ENCODE measurements at places on chromosomes 16 and 17.

DNA sequence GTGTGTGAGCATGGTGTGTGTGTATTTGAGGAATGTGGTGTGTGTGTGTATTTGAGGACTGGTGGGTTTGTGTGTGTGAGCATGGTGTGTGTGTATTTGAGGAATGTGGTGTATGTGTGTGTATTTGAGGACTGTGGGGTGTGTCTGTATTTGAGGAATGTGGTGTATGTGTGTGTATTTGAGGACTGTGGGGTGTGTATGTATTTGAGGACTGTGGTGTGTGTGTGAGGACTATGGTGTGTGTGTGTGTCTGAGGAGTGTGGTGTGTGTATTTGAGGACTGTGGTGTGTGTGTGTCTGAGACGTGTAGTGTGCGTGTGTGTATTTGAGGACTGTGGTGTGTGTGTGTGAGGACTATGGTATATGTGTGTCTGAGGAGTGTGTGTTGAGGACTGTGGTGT, 18.0 kb upstream of the CACNG1 start:
- no peak for DNase-seq

DNA sequence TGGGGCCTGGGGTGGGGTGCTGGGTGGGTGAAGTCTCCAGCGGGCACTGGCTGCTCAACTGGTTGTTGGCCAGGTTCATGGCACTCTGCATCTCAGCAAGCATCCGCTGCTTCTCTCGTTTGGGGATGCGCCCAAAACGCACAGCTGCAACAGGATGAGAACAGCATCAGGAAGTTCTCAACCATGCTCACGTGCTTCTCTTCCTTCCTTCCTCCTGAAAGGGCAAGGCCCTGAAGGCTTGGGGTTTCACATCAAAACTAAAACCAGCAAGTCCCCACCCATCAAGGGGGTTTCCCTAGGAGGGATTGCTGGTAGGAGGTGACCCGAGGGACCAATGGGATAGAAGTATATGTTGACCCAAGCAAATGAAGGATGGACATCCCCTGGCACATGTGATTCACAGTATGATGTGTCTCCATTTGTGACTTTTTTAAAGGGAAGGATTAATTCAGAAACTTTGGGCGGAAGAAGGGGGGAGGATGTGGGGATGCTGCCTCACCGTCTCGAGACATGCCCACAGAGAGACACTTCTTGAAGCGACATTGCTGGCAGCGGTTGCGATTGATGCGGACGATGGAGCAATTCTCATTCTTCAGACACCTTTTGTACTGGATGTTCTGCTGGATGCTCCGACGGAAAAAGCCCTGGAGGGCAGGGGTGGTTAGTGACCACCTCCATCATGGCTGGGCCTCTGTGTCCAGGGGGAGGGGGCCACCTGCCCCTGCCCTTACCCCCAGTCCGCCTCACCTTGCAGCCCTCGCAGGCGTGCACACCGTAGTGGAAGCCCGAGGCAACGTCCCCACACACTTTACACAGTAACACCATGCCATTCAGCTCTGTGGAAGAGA, 4.2 kb downstream of the NR1D1 start:
- no peak for DNase-seq

- DNase-seq, result peak; percentile 84
Observed at GRCh38 chr17:43445009-43445589, 38.7 kb upstream of the DHX8 start.

DNA sequence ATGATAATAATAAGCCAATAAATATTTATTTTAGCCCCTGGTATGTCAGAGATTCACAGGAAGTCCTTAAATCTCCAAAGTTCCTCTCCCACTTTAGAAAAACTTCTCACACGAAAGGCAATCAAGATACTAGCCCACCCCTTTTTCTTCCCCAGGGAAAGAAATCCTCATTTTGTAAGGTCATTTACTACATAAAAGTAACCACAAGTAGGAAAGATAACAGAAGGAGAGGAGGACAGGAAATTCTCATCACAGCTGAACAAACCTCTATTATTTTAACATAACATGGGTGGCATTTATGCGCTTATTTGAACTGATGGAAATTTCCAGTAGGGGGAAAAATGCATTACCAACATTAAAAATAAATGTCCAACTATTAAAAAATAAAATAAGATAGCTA, 3.4 kb downstream of the FAM222B start:
- DNase-seq, result no peak

GRCh38 chr16:66873685-66874055, 6.6 kb upstream of the PDP2 start:
- no peak for DNase-seq

DNA sequence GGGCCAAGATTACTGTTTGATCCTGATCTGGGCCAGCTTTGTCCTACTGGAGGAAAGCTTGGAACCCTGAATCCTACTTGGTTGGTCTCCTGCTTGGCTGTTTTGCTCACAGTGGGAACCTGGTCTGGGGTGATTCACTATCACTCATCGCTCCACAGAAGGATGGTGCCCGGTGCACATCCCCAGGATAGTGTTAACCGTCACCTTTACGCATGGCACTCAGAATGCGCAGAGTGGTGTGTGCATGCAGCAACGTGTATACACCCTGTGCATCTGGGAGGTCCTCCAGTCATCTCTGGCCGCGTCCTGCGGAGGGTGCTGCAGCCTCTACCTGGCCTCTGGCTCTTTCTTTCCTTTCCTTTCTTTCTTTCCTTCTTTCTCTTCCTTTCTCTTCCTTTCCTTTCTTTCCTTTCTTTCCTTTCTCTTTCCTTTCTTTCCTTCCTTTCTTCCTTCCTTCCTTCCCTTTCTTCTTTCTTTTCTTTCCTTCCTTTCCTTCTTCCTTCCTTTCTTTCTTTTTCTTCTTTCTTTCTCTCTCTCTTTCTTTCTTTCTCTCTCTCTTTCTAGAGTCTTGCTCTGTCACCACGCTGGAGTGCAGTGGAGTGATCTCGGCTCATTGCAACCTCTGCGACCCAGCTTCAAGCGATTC, 13.1 kb downstream of the SOCS3 start:
- DNase-seq, result no peak

GRCh38 chr17:49613182-49613800, 37.6 kb downstream of the NXPH3 start:
- no peak for DNase-seq

GRCh38 chr17:2736956-2737355, 12.5 kb downstream of the CCDC92B start:
- DNase-seq, result no peak

DNA sequence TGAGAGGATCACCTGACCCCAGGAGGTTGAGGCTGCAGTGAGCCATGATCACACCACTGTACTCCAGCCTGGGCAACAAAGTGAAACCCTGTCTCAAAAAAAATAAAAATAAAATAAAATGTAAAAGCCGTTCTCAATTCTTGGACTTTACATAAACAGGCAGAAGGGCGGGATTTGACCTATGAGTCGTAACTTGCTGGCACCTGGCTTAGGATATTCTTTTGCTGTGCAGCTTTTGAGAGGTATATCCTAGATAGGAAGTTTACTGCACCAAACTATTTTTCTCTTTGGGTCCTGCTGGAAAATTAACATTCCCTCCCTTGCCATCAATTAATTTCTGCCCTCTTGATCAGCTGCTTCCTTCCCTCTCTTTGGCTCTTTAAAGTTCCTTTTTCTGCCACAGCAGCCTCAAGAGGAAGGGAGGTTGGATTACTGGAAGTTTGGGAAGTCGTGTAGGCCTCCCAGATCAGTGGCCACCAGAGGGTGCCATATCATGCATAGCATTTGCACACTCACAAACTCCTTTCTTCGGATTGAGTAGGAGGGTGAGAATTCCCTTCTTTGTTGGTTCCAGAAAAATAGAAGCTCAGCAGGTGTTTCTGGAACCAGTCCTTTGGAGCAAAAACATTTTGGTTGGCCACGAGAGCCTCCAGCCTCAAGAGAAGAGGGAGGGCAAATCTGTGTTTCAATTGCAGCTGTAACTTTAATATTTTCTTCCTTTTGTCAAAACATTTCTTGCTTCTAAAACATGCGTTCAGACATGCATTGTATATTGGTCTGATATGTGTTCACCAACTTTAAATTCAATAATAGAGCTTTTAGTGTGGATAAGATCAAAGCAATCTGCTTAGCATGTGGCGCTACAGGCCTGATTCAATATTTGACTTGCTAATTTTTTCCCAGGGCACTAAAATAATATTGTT, 147.3 kb downstream of the CCDC182 start:
- peak; percentile 24 for DNase-seq

DNA sequence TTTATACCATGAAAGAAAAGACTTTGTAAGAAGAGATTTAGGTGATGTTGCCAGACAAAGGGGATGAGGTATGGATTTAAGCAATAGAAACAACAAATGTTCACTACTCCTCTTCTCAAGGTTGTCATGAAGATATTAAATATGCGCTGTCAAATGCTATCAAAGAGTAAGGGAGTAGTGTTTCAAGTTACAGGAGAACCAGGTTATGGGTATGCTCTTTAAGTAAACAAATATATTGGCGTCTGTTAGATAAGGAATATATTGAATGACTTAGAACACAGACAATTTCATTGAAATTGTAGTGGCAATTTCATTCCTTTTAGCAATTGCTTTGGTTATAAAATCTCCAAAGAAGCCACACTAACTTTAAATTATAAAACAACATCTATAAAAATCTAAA, 229.0 kb downstream of the FTO start:
- no peak for DNase-seq

DNA sequence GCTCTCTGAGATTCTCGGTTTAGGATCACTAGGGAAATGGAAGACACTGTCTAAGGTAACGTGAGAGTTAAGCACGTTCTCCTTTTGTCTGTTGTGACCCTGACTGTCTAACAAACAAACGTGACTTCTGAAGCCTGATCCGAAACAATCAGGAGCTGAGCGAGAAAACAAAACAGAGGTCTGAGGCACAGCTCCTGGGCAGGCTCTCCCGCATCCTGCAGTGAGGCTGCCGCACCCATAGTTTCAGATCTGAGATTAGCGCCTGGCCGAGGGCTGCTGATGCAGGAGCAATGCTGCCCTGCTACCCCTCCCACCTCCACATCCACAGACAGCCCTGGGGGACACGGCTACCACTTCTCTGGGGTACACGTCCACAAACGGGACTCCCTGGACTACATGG, 46.7 kb downstream of the RNF157 start:
- DNase-seq, result no peak

- DNase-seq, result no peak
Observed at GRCh38 chr17:39194089-39194984, 3.1 kb downstream of the CACNB1 start.

DNA sequence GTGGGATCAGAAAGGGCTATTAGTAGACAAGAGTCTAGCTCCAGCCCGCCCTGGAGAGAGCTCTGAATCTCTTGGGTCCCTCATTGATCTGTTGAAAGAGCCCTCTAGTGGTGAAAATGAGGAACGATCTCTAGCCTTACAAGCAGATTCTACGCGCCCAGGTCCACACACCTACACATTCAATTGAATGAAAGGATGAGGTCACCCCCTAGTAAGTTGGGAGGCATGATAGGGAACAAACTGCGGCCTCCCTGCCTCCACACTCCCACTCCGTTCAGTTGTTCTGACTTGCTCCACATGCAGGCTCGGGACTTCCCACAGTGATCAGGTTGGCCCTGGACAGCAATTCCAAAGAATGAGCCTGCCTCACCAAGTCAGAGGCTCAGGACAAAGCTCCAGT, 2.9 kb upstream of the CACNG3 start:
- peak; percentile 64 for DNase-seq

- DNase-seq, result peak; percentile 32
Observed at GRCh38 chr17:34584805-34585416, 5.5 kb downstream of the TMEM132E start.

DNA sequence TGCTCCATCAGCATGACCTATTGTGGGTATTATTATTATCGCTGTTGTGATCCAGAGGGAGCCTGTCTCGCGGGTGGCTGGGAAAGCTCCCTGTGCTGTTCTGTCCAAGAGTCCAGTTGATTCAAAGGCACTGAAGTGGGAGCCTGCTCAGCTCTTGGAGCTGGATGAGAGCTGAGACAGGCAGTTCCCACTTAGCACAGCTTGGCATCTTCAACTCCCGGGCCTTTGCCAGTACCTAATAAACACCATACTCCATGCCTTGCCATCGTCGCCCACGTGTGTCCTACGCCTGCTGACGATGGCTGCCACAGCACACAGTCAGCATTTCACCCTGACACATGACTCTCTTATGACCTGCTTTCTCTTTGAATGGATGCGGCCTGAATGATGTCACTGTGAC, 32.6 kb downstream of the RTN4RL1 start:
- DNase-seq, result no peak

GRCh38 chr17:57766318-57766943, 21.3 kb upstream of the CCDC182 start:
- no peak for DNase-seq

DNA sequence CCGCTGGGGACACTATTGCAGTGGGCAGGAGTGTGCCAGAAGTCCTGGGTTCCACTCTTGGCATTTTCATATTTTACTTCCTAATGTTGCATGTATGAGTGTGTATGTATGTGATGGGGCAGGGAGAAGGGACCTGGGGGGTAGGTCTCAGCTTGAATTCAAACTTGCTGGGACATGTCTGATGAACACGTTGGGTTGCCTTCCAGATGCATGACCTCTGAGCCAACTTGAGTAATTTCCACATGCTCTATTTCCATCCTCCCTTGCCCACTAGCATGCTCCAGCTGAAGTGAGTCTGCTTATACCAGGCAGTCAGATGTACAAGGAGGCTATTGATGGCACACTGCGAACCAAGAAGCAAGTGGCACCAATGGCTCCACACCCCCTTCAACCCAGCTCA, 32.9 kb upstream of the SRSF1 start:
- no peak for DNase-seq

- DNase-seq, result no peak
Observed at GRCh38 chr16:27231692-27232060, 28.4 kb downstream of the KDM8 start.

- DNase-seq, result no peak
Observed at GRCh38 chr17:38879878-38880665, 10.2 kb downstream of the LASP1 start.

DNA sequence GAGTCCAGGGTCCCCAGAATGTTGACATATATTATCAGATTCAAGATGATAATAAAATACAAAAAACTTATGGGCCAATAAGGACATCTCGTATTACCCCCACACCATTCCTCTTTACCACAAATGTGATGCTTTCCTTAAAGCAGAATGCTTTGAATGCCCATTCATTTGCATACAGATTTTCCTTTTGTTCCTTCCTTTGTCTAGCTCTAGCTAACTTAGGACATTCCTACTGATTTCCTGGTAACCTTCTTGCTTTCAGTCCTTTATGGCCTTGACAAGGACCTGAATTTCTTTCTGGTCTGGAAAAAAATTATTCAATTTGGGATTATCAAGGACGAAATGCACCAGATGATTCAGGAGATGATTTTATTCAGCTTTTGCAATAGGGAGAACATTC, 304.0 kb downstream of the TMEM114 start:
- no peak for DNase-seq

GRCh38 chr17:5364156-5364555, 55.3 kb downstream of the NUP88 start:
- DNase-seq, result no peak

DNA sequence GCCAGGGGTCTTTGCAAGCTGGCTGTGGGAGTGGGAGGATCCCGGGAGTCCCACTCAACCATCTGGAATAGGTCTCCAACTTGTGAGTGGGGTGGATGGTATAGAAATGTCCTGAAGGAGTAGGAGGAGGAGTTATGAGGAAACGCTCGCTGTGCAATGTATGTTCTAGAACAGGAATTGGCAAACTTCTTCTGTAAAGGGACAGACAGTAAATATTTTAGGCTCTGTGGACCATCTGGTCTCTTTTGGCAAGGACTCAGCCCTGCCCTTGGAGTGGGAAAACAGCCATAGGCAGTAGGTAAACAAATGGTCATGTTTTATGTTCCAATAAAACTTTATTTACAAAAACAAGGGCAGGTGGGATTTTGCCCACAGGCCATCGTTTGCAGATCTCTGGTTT, 149.2 kb downstream of the NPIPB5 start:
- no peak for DNase-seq

GRCh38 chr17:55495239-55495638, 16.0 kb downstream of the SMIM36 start:
- DNase-seq, result no peak

GRCh38 chr16:50050802-50051201, 15.0 kb upstream of the HEATR3 start:
- no peak for DNase-seq

Measured in RPMI8226 (cell line).